NCI-H146 (cell line): ENCODE measurements at places on chromosomes 5 and 9.

GRCh38 chr5:10825897-10826644, 65.0 kb upstream of the DAP start:
- no peak for DNase-seq

DNA sequence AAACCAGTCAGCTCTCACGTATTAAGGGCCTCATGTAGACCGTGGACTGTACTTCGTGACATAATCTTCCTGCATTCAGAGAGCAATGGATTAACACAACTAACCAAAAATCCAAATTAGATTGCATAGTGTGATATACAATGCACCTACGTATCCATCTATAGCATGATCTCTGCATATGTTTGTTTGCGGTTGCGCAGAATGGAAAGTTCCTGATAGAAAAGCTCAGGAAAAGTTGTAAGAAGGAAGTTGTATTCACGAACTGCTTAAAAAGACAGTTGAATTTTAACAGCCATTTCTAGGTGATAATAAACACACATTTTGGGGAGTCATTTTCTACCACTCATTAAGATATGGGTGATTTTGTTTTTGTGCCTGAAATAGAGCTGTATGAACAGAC, 869.0 kb downstream of the TLE4 start:
- DNase-seq, result no peak

- no peak for DNase-seq
Measured at GRCh38 chr9:104903609-104904008, 24.3 kb downstream of the ABCA1 start.

DNA sequence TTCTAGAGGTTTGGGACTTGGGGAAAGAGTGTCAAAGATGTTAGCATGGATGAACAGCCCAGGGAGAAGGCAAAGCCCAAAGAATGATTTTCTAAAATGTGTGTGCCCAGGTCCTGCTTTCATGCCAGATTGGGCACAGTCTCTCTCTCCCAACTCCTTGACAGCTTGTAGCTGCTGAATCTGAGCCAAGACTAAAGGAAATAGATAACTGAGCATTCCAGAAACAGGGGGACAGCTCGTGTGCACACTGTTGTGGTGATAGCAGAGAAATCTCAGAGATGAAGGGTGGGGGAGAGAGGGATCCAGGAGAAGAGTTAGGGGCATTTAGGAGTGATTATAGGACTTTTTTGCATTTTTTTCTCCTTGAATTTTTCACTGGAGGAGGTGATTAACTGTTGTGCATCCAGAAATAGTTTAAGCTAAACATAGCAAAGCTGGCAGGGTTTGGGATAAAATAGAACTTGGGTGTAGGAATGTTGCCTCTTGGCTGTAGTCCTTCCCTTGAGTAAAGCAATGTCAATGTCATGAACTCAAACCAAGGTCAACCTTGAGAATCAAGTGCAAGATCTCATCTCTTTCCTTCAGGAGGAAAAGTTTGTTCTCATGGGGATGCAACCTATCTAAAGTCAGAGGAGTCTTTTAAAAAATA, 245.9 kb downstream of the SH3GL2 start:
- no peak for DNase-seq

DNA sequence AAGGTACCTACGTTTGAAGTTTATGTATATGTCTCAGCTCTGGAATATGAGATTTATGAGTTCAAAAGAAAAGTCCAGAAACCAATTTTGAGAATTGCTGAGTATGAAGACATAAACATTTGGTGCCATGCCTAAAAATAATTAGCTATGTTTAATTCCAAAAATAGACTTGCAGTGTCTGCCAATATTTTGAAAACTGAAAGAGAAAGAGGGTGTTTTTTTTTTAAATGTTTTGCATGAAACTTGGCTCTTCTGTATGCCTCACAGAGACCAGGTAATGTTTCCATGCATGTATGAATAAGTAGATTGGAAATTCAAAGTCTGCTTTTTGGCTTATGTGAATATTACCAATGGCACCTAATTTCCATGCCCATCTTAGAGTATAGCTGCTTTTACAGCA, 634.4 kb upstream of the C9orf72 start:
- no peak for DNase-seq

DNA sequence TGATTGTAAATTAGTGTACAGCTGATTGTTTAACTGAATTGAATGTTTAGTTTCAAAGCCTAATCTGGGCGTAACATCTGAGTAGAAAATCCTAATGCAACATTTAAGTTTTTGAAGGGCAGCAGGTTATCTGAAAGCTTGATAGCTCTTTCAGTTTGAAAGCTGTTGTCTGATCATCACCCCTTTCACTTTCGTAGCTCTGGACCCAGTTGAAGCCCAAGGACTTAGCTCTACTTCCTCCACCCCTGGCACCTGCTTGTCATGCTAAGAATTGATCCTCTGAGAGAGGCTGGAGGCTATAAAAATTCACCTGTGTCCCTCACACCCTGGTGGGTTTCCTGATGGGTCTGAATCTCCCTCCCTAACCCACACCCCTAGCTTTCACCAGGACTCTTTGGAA, 86.0 kb downstream of the ZFAND5 start:
- DNase-seq, result no peak

DNA sequence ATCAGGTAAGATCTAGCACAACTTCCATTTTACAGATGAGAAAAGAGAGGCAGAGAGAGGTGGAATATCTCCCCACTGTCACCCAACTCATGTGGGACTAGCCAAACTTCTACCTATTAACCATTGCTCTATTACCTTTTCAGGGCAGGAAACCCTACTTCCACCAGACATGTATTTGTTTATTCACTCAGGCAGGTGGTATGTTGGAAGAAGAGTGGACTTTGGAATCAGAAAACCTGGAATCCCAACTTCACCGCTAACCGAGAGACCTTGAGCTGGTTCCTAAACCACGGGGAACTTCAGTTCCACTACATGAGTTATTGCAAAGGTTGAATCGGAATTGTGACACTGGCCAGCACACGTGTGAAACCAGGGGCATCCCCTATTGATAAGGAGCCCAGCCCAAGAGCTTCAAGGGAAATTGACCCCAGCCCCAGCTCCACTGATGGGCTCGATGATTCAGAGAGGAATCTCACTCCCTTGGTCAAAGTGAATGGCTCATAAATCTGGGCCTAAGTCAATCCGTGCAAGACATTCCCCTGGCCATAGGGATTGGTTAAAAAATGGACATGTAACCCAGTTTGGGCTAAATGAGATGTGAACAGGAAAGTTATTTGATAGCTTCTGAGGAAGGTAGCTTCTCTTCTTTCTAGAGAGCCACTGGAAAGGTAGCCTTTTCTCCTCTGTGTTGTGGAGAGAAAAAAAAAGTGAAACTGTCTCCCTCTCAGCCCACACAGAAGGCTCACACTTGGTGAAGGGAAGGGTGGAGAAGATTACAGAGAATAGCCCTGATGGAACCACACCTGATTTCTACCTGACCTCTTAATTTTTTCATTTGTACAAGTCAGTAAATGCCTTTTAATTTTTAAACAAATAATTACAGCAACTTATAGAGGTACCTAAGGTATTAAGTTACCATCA, 5.5 kb upstream of the GLIS3 start:
- no peak for DNase-seq

DNA sequence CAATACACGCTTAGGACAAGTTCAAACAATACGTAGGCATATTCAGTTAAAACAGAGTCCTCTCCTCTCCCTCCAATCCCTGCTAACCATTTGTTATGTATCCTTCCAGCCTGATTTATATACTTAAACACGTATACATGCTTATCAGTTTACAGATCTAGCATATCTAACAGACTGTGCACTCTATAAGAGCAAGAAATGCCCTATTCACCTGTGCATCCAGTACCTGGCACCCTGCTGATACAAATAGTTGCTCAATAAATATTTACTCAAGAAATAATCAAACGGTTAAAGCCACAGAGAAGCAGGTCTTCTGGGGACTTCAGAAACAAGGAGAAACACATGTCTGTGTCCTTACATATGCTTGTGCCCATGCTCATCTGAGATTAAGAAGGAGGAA, 55.9 kb downstream of the MLLT3 start:
- DNase-seq, result peak; percentile 73

DNA sequence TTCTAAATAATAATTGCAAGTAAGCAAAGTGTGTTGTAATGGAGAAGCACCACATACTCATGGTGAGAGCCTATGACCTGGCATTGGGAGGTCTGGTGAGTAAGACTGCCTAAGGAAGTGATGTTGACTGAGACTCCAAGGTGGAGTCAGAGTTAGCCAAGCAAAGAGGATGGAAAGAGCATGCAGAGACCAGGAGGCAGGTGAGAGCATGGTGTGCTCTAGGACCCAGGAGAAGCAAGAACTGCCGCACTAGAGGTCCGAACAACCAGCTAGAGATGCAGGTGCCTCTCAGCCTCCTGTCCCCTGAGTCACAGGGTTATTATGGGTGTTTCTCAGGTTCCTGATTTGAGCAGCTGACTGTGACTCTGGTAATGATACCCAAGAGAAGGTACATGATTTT, 27.3 kb downstream of the ANP32B start:
- DNase-seq, result peak; percentile 22

DNA sequence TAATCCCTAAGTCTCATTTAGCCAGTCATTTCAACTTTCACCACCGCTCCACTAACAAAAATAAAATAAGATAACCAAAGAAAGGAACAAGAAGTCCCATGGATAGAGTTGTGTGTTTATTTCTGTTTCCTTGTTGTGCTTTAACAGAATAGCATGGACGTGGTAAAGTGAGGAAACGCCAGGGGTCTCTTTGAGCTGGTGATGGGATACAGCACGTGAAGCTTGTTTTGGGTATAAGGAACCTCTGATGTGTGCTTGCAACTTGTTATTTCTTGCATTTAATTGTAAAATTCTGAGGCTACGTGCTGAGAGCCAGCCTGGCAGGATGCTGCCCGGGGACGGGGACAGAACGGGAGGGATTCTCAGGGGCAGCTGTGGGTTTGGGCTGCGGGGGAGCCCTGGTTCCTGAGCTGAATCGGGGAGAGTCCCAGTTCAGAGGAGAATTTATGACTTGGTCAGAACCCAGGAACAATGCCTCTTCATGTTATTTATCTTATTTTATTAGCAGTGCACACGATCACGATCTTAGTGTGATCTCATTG, 63.4 kb downstream of the ANKRD33B start:
- no peak for DNase-seq

GRCh38 chr5:147927901-147928300, 21.6 kb upstream of the C5orf46 start:
- no peak for DNase-seq

DNA sequence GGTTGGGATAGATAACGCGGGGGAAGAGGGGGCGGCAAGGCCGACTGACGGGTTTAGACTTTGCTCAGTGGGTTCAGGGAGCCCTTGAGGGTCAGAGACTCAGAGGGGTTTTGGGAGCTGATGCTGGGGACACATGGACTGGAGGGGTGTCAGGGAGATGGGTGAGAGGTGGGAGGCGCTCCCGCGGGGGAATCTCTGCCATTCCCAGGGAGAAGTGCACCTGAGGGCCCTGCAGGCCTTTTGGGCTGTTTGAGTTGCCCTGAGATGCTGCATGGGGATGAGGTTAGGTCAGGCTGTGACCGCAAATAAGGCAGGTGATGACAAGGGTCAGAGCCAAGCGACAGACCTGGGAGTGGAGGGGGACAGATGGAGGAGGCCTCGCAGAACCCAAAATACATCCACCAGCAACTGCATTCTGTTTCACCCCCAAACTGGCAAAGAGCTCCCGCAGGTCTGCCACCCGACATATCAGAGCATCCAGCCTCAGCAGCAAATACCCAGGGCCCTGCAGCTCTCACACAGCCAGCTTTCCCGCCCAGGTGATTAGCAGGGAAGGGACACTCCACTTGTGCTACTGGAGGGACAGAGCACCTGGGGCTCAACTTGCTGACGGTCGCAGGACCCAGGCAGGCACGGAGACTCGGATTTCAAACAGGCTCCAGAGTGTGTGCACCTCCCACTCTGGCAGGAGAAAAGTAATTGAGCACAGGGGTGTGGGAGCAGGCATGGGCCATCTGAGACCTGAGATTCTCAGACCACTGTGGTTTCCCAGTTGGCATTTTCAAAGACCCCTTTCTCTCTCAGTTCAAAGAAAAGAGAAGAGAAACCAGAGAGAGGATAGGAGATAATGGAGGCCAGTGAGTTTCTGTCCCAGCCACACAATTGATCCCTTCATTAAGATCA, 26.4 kb downstream of the TMOD1 start:
- no peak for DNase-seq

- DNase-seq, result no peak
Measured at GRCh38 chr5:154168395-154168794, 22.1 kb upstream of the GALNT10 start.

DNA sequence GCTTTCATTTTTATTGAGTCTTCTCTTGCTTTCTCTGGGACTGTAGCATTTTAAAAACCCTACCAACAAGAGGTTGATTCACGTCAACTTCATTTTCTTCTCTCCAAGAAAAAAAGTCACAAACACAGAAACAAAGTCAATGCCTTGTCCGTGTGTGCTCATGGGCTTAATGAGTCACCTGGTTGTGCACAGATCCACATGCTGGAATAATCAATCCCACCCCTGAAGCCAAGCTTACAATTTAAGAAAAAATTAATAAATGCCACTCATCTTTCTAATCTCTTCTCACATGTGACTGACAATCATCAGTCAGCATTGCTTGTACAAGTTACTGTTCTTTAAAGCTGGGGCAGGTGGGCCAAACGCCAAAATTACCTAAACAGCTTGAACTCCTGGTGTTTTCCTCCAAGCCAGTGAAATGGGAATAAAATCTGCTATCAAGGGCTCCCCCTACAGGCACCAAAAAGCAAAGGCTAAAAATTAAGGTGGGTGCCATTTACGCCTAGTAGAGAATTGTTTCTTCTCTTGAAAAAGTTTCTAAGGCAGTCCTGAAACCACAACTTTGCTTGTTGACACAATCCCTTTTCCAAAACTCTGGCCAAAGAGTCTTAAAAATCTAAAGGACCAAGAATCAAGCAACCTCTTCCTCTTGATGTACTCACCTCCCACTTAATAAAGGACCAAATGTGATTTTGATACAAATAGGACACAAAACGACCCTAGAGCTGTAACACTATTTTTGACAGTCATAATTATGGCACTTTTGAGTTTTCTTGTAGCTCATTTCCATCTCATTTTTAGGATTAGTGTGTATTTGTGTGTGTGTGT, 21.3 kb downstream of the TRMO start:
- DNase-seq, result peak; percentile 28

DNA sequence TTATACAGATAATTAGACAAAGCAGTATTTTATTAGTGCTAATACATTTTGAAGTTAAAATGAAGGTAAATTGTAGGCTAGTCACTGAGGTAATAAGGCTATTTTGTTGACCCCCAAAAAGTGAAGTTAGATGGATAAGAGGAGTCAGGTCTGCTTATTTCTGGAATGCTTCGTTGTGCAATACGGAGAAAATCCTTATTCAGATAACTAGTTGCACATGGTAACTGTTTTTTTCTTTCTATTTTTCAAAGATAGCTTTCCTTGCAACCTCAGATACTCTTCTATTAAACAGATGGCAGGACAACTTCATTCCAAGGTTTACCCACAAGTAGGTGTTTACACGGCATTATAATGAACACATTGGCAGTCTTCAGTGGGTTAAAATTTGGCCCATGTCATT, 101.1 kb downstream of the TMEM174 start:
- no peak for DNase-seq
